ENCODE measurements at places on chromosomes 2 and 18. TPM values are rescaled to one million over a fixed set of nuclear protein-coding genes. Genes with fewer than 3 reads are reported as not detected.

DNA sequence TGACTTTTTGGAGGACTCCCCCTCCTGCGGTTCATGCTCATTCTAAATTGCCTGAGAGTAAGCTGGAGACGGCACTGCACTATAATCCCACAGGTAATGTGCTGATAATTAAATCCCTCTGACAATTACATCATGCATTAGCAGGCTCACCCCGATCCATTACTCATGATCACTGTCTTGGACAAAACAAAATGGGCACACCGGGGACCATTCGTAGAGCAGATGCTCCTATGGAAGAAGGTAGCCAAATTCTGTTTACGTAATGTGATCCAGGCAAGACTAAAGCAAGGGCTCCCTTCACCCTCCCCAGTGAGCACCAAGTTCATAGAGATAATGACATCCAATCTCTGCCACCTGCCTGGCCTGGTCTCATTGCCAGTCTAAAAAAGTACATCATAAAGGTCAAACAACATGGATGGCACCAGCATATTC is 657.1 kb upstream of the SOX11 start:
- DNase-seq, result no peak

DNA sequence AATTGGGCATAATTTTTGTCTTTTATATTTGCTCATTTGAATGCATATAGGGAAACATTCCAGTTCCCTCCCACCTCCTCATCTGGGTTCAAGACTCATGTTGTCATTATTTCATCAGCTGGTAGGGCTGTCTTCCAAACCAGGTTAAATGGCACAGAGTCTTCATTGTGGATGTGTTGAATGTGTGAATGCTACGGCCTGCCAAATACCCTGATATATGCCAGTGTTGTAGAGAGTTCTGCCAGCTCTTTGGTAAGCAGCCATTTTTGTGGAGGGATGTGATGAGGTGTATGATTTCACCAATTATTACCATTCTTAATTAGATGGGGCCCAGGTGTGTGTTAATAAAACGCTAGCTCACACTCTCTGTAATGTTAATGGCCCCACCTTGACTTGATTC is 121.7 kb downstream of the LYPD6B start:
- no peak for DNase-seq

DNA sequence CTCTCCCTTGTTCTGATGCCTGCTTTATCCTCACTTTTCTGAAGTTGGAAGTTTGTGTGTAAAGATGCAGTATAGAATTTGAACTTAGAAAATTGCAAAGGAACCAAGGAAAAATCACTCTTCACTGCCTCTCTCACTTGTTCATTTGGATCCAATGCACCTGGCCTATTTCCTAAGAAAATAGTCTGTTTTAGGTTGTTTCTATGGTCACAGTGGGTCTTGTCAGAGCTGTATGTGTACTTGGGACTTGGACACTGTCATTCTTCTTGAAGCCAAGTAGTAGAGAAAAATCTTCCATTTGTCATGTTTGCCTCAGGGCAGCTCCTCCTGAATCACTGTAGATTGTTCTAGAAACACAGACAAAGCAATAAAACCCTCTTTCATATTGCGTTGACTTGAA is 80.3 kb upstream of the SESTD1 start:
- DNase-seq, result no peak

DNA sequence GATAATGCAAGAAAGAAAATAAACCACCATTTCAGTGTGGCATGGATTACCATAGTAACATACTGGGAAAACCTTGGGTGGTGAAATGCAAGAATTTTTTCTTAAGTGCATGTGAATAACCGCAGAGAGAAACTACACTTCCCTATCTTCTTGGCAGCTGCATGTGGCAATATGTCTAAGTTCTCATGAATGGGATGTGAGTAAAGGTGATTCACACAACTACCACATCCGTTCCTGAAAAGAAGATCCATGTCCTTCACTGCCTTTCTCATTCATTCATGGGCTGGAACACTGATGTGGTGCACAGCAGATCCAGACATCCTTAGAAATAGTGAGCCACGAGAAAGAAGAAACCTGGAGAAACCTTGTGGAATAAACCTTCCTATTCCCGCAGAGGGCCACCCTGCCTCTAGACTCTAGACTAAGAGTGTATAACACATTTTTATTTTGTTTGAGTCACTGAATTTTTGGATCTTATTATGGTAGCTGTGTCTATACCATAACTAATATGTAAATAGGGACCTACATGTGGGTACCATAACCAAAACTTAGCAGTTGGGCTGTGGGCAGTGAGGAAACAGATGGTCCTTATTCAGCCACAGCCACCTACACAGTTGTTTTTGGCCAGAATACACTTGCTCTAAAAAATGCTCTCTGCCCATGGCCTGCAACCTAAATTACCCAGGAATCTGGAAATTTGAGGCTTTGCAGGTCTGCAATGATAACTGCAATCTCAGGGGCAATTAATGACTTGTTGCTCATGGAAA is 573.3 kb downstream of the LRP1B start:
- no peak for DNase-seq

The LRP1B gene
- not detected for total RNA-seq

The AFF3 gene
- 15.4 TPM for total RNA-seq

The CRIM1 gene
- total RNA-seq, result 1.7 TPM

Measured in CD4-positive, alpha-beta T cell (primary cell).